ENCODE measurements at places on chromosomes 16 and 17. TPM values are rescaled to one million over a fixed set of nuclear protein-coding genes. Genes with fewer than 3 reads are reported as not detected.

DNA sequence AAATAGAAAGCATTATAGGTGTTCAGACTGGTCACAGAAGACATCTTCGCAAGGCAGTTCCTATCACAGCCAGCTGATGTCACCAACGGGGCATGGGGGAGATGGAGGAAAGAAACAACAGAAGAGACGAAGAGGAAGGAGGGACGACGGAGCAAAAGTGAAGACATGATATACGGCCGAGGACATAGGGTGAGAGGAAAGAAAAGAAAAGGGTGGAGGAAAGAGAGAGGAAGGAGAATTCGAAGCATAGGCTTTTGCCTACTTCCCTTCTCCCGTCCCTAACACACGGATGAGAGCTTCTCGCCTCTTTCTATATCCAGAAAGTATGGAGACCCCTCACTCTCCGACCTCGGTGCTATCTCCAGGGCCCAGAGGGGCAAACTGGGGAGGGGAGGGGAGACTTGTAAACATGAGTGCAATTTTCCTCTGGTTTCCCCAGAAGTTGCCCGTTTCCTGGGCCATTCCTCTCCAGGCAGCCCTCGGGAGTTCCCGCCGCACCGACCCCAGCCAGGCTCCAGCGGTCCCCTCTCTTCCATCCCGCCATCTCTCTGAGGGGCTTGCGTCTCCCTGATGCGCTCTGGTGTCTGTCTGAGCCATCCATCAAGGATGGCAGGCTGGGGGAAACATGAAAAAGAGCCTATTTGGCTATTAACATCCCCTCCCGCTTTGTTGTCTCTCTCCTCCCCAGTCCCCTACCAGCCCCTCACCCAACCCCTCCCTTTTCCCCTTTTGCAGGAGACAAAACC is 26.0 kb downstream of the COPZ2 start:
- no peak for DNase-seq

DNA sequence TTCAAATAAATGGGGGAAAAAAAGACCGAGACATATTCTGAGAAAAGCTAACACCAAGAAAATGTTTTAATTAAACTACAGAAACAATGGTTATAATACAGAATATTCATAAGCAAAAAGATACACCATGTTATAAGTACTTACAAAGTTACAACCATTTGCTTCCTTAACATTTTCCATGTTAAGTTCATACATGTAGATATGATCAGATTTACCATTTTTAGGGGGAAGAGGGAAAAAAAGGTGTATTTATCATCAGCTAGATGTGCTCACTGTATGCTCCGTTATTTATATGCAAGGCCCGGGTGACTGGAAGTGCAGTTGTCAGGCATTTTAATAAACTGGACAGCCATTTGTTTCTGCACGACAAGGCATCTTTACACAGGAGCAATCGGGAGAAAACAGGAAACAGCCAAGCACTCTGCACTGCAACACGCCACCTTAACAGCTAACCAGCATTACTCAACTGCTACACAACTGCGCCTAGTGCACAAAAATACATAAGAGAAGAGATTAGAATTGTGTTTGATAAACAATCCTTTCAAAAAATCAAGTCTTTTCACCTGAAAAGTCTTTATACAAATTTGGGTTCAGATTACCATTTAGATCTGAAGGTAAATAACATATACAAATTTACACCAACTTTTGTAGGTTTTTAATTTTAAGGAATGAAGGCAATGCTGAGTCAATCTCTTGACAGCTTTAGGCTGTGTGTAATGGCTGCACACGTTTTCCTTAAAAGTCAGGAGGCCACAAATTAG is 2.9 kb downstream of the SRSF2 start:
- DNase-seq, result no peak

PGS1 gene
- 40.0 TPM for total RNA-seq

GRCh38 chr17:69431835-69432234 is 17.3 kb downstream of the MAP2K6 start:
- DNase-seq, result no peak

- DNase-seq, result no peak
These were observed 57.7 kb upstream of the ACSF3 start for GRCh38 chr16:89035669-89036570.

DNA sequence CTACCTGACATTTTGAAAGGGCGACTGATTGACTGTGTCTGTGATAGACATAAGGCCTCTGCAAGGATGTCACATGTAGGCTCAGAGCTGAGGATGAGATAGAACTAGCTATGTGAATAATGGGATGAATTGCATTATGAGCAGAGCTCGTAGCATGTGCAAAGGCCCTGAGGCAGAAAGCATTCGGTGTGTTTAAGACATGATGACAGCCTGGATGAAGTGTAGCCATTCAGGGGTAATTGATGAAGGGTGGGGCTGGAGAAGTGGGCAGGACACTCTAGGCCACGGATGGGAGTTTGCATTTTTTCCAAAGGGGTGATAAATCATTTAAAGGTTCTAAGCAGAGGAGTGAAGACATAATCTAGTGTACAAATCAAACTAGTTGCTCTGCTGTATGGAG is 62.6 kb downstream of the USP43 start:
- no peak for DNase-seq

- DNase-seq, result no peak
These were observed 38.4 kb downstream of the TNFRSF13B start for GRCh38 chr17:16933317-16934132.

ZP2 gene
- not detected for total RNA-seq

DNA sequence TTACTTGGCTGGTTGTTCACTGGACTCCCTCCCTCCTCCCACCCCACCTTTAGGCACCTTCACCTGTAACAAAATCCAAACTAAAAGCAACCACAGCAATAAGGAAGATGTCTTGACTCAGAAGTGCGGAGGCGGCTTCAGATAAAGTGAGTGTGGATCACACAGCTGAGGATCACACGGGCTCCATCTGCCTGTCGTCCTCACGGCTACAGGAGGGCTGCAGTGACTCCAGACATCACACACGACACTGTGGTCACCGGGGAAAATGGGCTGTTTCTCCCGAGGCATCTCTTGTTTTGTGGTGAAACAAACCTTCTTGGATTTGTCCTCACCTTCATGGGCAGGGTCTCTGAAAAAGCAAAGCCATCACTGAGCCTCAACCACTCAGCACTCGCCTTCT is 7.9 kb upstream of the ACSF3 start:
- DNase-seq, result no peak

DNA sequence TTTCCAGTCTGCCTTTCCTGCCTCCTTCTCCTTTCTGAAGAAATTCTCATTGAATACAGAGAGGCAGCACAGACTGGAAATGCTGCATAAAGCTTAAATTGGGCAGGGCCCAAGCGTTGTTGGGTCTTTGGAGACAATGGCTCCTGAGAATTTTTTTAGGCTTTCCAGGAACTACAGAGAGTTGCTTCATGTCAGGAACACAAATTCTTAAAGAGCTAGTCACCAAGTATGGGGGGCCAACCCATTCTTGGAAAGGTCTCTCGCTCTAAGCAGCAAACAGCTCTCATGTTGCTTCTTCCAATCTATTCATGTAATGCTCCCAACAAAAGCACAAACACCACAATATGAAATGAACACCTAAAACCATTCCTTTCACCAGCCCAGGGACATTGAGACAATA is 6.9 kb downstream of the HNF1B start:
- no peak for DNase-seq

- no peak for DNase-seq
These were observed 151.4 kb downstream of the KATNIP start for GRCh38 chr16:27701381-27701780.

RNF167 gene
- 15.2 TPM for total RNA-seq

LCMT1 gene
- 29.7 TPM for total RNA-seq

DNA sequence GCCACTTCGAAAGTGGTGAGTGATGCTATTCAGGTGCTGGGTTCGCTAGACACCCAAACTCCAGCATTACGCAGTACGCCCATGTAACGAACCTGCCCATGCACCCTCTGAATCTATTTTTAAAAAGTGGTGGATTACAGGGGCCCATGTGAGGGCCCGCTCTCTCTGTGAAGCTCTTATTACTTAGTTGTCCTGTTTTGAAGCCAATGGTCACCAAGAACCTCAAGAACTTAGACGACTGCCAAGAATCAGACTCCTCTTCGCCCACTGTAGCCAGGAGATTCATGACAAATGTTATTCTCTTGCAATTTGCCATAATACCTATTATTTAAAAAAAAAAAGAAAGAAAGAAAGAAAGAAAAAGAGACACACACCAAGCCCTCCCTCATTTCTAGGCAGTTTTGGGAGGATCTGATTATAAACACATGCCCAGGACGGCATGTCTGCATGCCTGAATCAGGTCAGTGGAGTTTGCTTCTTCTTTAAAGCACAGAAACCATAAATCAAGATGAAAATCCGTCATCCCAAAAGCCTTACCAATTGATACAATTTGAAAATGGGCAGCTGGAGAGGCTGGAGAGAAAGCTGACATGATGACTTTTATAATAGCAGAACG is 108.6 kb downstream of the IRX3 start:
- DNase-seq, result no peak

ZNF469 gene
- 1.3 TPM for total RNA-seq

- no peak for DNase-seq
These were observed at the start of gene KCNAB3 for GRCh38 chr17:7929158-7930023. KCNAB3 (minus strand) TSS chr17:7929856; CDS start chr17:7929435, 421 bp downstream.

GPR139 gene
- total RNA-seq, result not detected

- DNase-seq, result no peak
These were observed 42.6 kb downstream of the TSC2 start for GRCh38 chr16:2090481-2090776.

SRCIN1 gene
- total RNA-seq, result 0.07 TPM

DNA sequence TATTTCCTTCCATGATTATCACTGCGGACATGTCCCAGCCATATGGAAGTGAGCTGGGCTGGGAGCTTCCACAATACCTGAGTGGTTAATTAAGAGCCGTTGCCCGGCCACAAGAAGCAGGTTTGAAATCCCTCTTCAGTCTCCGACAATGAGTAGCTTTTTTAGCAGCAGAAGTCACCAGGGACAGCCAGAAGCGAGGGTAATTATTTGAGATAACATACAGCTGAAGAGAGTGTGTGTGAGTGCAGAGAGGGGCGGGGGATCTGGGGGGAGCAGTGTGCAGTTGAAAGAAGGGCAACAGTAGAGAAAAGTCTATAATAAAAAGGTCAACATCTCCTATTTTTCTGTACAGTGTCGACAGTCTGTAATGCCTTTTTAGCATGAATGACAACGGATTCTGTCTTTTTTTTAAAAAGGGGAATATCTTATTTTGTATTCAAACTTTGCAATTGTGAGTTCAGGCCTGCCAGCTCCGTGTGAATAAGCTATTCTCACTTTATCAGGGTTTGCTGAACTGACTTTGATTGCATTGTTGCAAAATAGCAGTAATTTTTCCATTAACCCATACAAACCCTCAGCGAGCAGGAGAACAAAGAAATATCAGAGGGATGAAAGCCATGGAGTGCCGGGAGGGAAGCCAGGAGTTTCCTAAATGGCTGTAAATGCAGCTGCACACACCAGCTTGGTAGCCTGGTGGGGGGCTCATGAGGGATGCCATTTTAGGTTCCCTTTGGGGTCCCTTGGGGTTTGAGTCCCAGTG is 220.3 kb upstream of the IRX3 start:
- no peak for DNase-seq

DNA sequence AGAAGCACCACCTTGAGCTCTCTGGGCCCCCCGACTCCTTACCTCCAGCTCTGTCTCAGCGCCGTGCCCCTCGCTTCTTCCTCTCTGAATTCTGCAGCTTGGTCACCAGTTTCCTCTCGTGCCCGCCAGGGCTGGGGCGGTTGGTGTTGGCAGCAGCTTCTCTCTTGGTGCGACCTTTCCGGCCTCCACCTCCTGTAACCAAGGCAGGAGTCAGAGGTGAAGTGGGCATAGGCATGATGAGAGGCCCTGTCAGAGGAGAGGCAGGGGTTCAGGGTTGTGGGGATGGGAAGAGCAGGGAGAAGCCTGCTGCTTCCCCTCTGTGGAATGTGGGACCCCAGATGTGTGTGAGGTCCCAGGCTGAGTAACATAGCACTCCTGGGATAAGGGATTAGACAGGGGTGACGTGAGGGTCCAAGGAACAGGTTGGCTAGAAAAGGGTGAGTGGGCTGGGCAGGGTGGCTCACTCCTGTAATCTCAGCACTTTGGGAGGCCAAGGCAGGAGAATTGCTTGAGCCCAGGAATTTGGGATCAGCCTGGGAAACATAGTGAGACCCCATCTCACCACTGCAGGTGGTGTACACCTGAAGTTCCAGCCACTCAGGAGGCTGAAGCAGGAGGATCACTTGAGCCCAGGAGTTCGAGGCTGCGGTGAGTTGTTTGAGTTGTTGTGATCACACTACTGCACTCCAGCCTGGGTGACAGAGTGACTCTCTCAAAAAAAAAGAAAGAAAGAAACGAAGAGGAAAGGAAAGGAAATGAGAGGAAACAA is 626 bp downstream of the NUPR1 start:
- DNase-seq, result no peak

- no peak for DNase-seq
These were observed 23.1 kb downstream of the DEF8 start for GRCh38 chr16:89971495-89972243.

TBX4 gene
- not detected for total RNA-seq

DNAH9 gene
- total RNA-seq, result 0.07 TPM

DNA sequence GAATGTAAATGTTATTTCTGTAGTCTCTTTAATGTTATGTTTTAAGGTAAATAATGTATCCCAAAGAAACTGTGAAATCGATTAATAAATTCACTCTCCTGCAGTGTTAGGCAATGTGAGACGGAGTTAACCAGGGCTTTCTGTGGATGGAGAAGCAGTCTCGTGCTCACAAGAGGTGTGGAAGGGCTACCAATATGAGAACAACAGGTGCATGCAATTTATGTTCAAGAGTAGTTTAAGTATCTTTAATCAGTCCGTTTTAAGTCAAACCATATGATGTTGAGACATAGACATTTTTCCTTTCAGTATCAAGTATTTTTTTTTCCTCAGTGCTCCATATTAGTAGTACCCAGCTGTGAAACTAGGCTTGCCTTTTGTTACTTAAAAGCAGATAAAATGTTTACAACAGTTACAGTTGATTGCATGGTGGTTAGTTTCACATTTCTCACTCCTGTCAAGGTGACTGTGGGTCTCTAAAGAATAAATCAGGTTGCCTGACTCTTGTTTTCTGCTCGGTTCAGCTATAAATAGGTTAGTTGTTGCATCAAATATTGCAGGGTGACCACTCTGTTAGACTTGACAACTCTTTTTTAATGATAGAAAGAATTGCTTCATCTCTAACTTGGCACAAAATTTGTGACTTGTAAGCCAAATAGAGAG is 54.4 kb downstream of the COX10 start:
- no peak for DNase-seq

ITGAL gene
- not detected for total RNA-seq

MYCBPAP gene
- 0.46 TPM for total RNA-seq

ZPBP2 gene
- total RNA-seq, result not detected

- DNase-seq, result no peak
These were observed 4.7 kb upstream of the PSMC5 start for GRCh38 chr17:63822537-63822936.

- no peak for DNase-seq
These were observed 128.5 kb downstream of the SPACA3 start for GRCh38 chr17:33120103-33120502.

KIFC3 gene
- total RNA-seq, result 65.0 TPM

MYH8 gene
- not detected for total RNA-seq

- DNase-seq, result no peak
These were observed at the start of gene CD300LD for GRCh38 chr17:74592087-74592990. CD300LD (minus strand) TSS chr17:74592283; CDS start chr17:74592202, 81 bp downstream.

GRCh38 chr16:9679213-9679767 is 502.9 kb downstream of the GRIN2A start:
- no peak for DNase-seq

- no peak for DNase-seq
These were observed 13.2 kb upstream of the SLC12A3 start for GRCh38 chr16:56851671-56852400.

- DNase-seq, result no peak
These were observed 164.7 kb upstream of the C16orf82 start for GRCh38 chr16:26901983-26902382.
